Activated naive CD4-positive, alpha-beta T cell treated with anti-CD3 and anti-CD28 coated beads, Interleukin-2, amount 10 ng/mL, durations not matched to agents 7 days and 5 days (primary cell): ENCODE measurements at places on chromosomes 1 and 21.
A peak's percentile ranks its signal among the peaks of the same experiment; 100 is the strongest.

- no peak for DNase-seq
These were observed 57.1 kb downstream of the NID1 start for GRCh38 chr1:236007781-236008180.

- no peak for DNase-seq
These were observed 142.3 kb downstream of the CHD1L start for GRCh38 chr1:147384804-147385203.

GRCh38 chr1:36464605-36465393 is 615 bp upstream of the MRPS15 start:
- DNase-seq = no peak

DNA sequence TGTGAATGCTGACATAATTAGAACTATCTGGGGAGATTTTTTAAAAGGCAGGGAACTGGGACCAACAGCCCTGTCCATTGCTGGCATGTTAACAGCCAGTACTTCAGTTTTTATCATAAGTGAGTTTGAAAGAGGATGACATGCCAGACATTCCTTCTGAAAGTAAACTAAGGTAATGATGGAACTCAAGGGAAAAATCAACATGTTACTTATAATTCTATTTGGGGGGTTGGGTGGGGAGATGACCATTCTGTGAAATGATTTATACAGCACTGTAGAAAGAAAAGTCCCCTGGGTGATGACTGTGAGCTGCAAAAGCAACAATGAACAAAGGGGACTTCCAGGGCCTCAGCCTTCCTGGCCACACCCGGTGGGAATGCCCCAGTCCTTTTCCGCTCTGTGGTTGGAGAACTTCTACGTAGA is 5.4 kb upstream of the LAMC2 start:
- no peak for DNase-seq

DNA sequence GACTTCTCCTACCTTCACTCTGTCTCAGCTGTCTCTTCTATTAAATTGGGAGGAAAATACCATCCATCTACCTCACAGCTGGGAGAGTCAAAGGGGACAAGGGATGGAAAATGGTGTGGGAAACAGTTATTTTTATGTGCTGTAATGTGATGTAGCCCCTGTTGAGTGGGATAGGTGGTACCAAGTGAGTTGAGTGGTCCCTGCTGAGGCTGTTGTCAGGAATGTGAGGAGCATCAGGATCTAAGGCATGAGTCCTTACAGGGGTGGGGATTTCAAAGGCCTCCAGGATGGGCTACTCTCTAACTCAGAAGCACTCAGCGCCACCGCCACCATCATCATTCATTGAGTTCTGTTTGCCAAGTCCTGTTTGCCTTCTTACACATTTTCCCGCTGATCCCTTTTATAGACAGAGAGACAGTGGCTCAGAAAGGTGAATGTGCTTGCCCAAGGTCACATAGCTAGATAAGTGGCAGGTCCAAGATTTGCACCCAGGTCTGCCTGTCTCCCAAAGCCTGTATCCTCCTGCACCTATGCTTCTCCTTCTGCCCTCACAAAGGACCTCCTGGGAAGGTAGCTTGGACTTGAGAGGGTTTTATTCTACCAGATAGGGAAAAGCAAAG is 4.6 kb upstream of the ID3 start:
- no peak for DNase-seq

DNA sequence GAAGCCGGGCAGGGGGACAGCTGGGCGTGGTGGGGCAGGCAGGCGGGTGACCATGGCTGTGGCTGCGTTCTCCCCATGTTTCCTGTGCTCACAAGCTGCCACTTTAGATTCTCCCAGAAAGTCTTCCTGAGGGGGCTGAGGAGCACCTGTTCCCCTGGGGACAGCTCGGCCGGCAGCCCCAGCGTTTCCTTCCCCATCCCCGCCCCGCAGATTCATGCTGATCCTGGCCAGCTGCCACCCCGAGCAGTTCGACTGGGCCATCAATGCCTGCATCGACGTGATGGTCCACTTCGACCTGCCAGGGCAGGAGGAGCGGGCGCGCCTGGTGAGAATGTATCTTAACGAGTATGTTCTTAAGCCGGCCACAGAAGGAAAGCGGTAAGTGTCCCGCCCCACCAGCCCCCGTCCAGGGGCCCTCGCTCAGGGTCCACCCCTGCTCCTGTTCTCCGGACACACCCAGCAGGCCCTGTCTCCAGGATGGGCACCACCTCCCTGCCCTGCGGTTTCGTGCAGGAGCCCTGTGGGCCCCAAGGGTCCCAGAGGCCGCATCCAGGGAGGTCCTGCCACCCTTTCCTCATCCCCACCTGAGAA is 10.9 kb upstream of the ATAD3B start:
- DNase-seq = no peak

DNA sequence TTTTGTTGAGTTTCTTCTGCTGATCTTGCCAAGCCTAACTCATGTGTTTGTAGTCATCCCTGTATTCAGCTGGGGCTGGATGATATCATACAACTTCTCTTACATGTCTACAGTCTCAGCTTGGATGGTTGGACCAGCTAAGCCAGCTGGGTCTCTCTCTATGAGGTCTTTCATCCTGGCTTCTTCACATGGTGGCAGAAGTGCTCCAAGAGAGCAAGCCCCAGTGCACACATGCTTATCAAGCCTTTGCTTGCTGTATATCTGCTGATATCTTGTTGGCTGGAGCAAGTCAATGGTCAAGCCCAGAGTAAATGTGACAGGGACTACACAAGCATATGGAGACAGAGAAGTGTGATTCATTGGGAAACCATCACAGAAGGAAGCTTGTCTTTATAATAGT is 29.2 kb upstream of the SLC44A5 start:
- no peak for DNase-seq

- DNase-seq = no peak
These were observed 11.9 kb downstream of the ATP13A2 start for GRCh38 chr1:16999863-17000262.

- DNase-seq = no peak
These were observed 42.5 kb upstream of the C1orf174 start for GRCh38 chr1:3942416-3943122.

GRCh38 chr1:109532365-109533136 is 7.1 kb upstream of the GPR61 start:
- peak; percentile 95 for DNase-seq

DNA sequence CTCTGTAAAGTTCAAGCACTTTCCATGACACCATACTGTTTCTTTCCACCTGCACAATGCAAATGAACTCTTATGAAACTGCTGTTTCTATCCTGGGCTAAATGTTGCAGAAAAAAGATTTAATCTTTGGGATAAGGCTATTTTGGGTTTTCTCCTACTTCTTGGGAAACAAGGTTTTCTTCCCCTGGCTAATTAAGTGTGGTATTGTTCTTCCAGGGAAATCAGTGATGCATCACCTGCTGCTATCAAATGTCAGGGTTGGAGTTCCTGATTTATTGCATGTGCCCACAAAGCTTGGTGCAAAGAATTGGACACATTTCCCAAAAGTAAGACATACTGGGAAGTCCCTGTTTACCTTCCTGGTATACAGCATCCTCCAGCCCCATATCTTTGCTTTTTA is 6.0 kb upstream of the RGS4 start:
- no peak for DNase-seq

GRCh38 chr1:246454655-246455054 is 52.4 kb downstream of the SMYD3 start:
- DNase-seq = no peak

- peak; percentile 86 for DNase-seq
These were observed at the start of gene PTBP2 for GRCh38 chr1:96721416-96722160. Gene PTBP2 (plus strand): TSS chr1:96721784. CDS start chr1:96721865, 81 bp downstream.
